ENCODE measurements at places on chromosomes 5 and 9. TPM values are rescaled to one million over a fixed set of nuclear protein-coding genes. Genes with fewer than 3 reads are reported as not detected.

Gene GCNT4
- 0.13 TPM for total RNA-seq

- DNase-seq, result no peak
Measured at GRCh38 chr5:116536316-116537083, 38.1 kb downstream of the SEMA6A start.

DNA sequence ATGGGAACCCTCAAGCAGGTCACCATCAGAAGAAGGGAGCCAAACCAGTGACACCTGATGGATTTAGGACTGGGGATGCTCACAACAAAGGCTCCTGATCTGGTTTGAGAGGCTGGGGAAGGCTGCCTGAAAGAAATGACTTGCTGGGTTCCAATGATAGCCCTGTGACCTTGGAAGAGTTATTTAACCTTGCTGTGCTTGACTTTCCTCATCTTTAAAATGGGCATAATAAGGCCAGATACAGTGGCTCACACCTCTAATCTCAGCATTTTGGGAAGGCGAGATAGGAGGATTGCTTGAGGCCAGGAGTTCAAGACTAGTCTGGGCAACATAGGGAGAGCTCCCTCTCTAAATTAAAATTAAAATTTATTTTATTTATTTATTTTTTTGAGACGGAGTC, 63.6 kb upstream of the PSD2 start:
- no peak for DNase-seq

GRCh38 chr5:69467442-69468225, 25.0 kb upstream of the OCLN start:
- no peak for DNase-seq

GRCh38 chr9:113957821-113958341, 81.8 kb downstream of the ZNF618 start:
- DNase-seq, result peak; percentile 64

DNA sequence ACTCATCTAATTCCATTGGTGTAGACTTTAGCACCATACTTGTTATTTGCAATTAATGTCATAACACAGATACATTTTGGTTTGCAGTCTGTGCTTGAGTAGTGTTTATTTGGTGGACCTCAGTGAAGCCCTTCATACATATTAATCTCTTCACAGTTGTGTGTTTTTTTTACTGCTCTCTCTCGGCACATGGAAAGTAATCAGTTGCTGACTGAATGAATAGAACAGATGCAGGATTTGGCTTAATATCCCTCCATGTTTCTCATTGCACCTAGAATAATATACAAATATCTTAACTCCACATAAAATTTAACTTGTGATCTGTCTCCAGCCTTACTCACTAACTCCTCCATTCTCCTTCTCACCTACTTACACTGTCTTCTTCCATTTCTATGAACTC, 319.1 kb downstream of the DMRT2 start:
- DNase-seq, result no peak

GRCh38 chr5:123220621-123221146, 131.6 kb downstream of the PRDM6 start:
- DNase-seq, result no peak

Gene IRGM
- not detected for total RNA-seq

DNA sequence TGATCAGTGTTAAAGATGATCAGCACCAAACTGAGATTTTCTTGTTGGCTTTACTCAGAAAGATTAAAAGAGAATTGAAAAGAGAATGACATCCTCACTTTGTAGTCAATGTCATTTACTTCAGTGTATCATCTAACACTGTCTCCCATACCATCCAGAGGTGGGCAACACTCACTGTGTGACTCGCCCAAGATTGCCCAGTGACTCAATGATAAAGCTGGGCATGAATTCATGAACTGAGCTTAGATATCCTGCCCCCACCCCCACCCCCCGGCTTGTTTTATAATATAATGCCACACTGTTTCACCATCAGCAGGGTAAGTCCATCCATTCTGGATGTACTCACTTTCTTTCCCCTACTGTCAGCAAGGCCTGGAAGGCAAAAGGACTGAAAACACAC, 242.2 kb downstream of the FAM114A2 start:
- no peak for DNase-seq

DNA sequence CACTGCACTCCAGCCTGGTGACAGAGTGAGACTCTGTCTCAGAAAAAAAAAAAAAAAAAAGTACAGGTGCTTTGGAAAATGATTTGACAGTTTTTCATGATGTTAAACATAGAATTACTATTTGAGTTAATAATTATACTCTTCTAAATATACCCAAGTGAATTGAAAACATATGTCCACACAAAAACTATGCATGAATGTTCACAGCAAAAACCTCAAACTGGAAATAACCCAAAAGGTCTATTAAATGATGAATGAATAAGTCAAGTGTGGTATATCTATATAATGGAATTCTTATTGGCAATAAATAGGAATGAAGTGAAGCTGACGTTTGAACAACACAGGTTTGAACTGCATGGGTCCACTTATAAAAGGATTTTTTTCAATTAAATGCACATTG, 207.2 kb upstream of the DAB2 start:
- DNase-seq, result no peak

GRCh38 chr9:90855208-90855902, 53.7 kb downstream of the SYK start:
- DNase-seq, result no peak

- DNase-seq, result no peak
Measured at GRCh38 chr5:99105216-99105615, 176.4 kb upstream of the CHD1 start.

DNA sequence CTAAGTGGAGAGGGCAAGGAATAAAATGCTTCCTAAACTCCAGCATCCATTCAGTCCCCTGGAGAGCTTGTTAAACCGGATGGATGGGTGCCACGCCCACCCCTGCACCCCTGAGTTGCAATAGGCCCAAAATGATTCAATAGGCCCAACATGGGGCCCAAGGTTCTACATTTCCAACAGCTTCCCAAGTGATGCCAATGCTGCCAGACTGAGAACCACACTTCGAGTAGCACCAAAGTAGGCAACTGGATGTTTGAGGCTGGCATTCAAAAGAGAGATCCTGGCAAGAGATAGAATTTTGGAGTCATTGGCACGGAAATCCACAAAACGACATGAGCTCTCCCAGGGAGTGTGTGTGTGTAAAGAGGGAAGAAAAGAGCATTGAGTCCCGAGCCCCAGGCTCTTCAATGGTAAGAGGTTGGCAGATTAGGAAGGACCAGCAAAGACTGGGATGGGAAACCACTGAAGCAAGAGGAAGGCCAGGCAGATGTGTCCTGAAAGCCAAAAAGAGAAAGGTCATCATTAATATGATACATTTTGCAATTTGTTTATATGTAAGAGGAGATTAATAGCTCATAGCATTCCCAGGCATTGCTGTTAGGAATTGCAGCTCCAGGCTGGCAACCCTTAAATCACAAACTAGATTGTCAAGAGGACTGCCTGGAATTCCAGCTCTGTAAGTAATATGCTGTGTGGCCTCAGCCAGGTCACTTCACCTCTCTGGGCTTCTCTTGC, 130.6 kb downstream of the KCNIP1 start:
- no peak for DNase-seq

- DNase-seq, result no peak
Measured at GRCh38 chr9:15271403-15271802, 35.6 kb downstream of the TTC39B start.

DNA sequence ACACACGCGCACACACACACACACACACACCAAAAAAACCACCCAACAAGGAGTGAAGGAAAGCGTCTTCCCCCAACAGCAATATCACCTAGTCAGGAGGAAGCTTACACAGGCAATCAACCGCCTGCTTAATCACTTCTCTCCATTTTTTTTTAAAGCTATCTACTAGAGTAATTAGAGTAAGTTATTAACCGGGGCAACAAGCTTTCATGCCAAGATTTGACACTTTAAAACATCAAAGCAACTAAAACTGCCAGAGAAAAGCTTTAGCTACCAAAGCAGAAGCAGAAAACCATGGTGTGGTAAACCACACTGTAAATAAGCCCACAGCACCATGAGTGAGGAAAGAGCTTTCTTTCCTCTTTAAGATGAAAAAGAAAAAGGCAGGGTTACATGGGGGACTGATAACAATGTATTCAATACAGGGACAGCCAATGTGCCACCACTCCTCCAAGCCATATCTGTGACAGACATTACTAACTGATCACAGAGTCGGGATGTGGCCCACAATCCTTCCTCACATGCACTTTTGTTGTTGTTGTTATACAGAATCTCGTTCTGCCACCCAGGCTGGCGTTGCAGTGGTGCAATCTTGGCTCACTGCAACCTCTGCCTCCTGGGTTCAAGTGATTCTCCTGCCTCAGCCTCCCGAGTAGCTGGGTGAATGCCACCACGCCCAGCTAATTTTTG, 282.1 kb downstream of the CRB2 start:
- DNase-seq, result no peak

Gene PPP3R2
- total RNA-seq, result not detected

Gene CCDC192
- total RNA-seq, result not detected

Gene CHSY3
- 3.0 TPM for total RNA-seq
